M059J (cell line): ENCODE measurements at places on chromosomes 11 and 22. TPM values are rescaled to one million over a fixed set of nuclear protein-coding genes. Genes with fewer than 3 reads are reported as not detected.

GRCh38 chr11:12402025-12402424 lies 24.7 kb downstream of the PARVA start:
- no peak for DNase-seq

Gene HPX
- not detected in 2 replicates for total RNA-seq

DNA sequence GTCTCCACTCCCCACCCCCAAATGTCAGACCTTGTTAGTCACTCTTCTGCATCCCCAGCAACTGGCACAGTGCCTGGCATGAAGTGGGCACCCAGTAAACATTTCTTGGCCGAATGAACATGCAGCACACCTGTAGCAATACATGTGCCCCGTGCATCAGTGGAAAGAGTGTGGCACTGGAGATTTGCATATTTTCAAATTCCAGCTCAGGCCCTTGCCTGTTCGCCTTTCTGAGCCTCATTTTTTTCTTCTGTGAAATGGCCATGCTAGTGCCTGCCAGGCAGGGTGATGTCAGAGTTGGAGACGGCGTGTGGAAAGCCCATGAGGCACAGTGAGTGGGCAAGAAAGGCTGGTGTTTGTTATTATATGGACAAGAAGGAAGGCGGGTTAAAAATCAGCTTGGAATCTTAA lies 38.7 kb downstream of the CD82 start:
- DNase-seq, result peak; percentile 40

- DNase-seq, result no peak
Observed at GRCh38 chr11:44622721-44623258, 57.3 kb downstream of the CD82 start.

Gene GRAP2
- 0.15 and 0.22 TPM in 2 replicates for total RNA-seq
